ENCODE measurements at places on chromosomes 3 and 15.

DNA sequence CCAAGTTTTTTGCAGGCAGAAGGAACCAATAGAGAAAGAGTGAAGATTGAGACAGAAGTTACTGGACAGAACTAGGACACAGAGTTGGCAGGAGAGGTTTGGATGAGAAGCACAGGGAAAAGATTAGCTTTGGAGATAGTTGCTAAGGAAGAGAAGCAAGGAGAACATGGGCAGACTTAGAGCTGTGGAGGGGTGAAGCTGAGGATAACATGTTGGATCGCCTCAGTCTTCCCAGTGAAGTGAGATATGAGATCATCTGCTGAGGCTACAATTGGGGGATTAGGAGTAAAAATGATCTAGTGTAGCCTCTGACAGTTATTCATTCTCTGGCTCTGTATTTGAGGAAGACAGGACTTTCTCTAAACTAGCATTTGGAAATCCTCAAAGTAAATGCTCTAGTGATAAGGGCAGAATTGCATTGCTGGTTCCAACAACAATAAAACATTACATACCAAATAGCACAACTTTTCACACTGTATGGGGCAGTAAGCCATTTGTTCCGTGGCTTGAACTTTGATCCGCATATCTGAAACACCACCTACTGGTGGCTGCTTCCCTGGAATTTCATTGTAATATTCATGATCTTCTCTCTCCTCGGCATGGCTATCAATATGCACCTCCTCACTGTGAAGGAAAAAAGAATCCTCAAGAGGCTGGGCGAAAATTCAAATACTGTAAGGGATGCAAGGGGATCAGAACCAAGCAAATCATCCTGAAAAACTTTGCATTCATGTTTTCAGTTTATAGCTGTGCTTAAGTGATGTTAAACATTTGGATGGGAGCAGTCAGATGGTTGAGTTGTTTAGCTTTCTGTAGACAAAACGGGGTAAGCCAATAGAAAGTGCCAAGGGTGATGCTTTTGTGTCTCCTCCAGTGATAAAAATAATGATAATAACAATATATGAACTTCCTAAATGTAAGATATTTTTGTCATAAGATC, 22.2 kb upstream of the EID1 start:
- DNase-seq: peak; percentile 34

DNA sequence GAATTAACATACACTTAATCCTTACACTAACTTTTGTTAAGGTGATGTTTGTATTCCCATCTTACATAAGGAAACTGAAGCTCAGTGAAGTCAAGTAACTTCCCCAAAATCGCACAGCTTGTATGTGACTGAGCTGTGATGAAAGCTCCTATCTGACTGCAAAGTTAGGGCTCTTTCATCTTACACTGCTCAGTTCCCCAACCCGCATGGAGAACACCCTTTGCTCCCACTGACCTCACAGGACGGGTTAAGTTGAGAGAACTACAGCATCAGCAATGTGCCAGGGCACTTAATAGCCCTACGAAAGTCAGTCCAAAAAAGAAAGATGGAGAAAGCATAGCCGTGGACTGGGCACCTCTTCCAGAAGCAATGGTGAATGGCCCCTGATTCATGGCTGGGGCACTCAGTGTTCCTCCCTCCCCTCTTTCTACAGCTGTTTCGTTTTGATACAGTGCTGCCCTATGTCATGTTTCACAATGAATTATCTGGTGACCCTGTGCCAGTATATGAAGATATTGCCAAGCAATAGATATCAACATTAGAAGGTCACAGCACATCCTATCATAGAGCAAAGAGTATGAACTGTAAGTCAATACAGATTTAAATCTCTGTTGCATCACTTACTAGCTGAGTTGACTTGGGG, 38.0 kb downstream of the CADPS start:
- no peak for DNase-seq

DNA sequence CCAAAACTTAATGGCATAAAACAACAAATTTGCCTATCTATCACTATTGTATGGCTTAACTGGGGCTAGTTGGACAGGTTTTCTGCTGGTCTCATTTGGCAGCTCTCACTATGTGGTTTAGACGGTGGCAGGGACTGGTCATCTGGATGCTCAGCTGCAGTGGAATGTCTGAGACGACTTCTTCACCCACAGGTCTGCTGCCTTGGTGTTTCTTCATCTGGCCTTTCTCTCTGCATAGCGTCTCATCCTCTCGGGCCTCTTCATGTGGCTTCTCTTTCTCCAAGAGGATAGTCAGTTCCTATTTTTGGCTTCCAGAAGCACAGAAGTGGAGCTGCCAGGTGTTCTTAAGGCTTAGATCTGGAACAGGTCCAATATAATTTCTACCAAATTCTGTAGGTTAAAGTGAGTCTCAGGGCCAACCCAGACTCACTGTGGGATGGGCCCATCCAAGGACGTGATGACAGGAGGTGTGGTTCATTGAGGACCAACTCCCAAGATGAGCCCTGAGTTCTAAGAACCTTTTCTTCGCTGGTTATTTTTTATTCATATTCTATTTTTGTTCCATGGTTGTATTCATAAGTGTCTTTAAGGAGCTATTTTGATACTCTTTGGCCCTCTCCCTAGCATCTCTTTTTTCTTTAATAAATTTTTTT, 18.6 kb downstream of the UBE2Q2 start:
- DNase-seq: no peak

GRCh38 chr3:49668861-49669260, 5.3 kb upstream of the APEH start:
- no peak for DNase-seq

DNA sequence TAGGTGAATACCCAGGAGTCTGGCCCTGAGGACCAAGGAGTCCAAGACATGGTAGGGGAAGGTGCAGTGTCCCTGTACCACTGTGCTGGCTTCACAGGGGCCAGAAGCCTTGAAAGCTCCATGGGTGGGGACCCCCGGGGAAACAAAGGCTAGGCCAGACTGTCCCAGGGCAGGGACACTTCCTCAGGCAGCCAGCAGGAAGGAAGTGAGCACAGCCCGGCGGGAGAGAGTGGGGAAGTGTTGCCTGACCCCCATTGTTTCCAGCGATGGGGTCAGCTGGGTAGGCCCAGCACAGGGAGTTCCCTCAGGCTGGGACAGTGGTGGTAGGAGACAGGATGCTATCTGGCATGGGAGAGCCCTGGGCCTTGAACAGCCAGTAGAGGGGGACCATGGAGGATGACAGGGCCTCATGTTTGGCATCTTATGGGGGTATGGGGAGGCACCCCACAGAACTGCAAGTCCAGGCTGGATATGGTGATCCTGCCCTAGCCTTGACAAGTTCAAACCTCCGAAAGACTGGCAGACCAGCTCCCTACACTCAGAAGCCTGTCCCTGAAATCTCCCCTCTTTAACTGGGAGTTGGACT, 1.2 kb upstream of the HYAL2 start:
- DNase-seq: no peak

All from mucosa of gallbladder (tissue), 1 donor.